Naive thymus-derived CD8-positive, alpha-beta T cell (primary cell): ENCODE measurements at places on chromosomes 3 and 15. TPM values are rescaled to one million over a fixed set of nuclear protein-coding genes. Genes with fewer than 3 reads are reported as not detected.

NPAP1 gene
- not detected for polyA plus RNA-seq

BFSP2 gene
- not detected for polyA plus RNA-seq

GOLIM4 gene
- polyA plus RNA-seq, result 0.17 TPM

LINGO1 gene
- polyA plus RNA-seq, result not detected

ZMYND10 gene
- polyA plus RNA-seq, result not detected

PAK2 gene
- polyA plus RNA-seq, result 30.3 TPM

NMNAT3 gene
- polyA plus RNA-seq, result 4.9 TPM

MYLK gene
- 0.16 TPM for polyA plus RNA-seq

STAB1 gene
- polyA plus RNA-seq, result not detected

DNA sequence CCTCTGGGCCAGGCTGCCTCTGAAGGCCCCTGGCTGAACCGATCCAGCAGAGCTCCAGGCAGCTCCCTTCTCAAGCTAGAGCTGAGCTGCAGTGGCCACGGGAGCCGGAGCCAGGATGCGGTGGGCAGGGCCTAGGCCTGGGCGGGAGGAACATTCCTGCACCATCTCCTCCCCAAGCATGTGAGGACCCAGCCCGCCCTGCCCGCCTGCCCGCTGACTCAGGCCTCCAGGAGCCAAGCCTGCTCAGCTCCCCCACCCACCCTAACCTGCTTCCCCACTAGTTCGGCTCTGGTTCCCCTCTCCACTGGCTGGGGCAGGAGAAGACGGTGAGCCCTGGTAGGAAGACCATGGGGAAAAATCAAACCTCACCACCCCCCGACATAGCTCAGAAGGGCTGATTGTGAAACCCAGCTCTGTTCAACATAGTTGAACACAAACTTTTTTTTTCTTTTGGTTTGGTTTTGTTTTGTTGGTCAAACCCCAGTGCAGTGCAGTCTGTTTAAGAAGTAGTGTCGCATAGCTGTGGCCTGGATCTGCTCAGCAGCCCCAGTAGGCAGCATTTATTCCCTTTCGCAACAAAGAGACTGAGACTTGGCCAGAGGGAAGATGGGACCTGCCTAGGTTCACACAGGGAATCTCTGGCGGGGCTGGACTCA, 13.5 kb downstream of the SNX33 start:
- no peak for DNase-seq

DNA sequence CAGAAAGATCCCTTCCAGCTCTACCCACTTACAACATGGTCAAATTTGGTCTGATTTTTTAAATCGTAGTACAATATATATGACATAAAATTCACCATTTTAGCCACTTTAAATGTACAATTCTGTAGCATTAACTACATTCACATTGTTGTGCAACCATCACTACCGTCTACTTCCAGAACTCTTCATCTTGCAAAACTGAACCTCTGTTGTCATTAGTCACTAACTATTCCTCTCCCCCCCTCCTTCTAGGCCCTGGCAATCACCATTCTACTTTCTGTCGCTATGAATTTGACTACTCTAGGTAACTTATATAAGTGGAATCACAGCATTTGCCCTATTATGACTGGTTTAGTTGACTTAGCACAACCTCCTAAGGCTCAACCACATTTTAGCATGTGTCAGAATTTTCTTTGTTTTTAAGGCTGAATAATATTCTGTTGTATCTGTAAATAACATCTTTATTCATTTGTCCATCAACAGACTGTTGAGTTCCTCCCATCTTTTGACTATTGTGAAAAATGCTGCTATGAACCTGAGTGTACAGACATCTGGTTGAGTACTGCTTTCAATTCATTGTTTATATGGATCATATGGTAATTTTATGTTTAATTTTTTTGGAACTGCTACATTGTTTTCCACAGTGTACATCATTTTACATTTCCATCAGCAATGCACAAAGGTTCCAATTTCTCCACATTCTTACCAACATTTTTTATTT, 35.5 kb upstream of the CCR2 start:
- DNase-seq, result no peak

DNA sequence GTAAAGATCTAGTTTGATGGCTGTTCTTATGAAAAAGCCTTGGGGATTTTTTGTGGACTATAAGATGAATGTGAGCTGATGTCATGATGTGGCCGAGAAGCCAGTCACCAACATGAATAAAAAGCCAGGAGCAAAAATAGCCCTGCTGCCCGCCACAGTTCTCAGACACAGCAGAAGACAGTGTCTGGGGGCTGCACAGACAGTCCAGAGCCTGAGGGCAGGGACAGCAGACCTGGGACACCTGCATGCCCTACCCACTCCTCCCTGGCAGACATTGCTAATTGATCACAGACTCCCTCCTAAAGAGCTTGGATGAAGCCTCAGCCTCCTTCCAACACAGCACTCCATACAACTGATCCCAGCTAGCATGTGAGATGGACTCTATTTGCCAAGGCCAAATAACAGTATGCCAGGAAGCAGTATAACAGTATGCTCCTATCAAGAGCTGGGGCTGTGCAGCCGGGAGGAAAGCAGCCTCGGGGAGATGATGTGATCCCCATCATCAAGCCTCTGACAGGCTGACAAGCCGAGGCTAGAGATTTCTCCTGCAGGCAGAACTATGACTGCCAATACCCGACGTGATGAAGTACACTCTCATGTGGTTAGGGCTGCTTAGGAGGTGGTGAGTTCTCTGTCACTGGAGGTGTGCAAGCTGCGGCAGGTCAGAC, 105.4 kb upstream of the RPL32 start:
- no peak for DNase-seq

DNA sequence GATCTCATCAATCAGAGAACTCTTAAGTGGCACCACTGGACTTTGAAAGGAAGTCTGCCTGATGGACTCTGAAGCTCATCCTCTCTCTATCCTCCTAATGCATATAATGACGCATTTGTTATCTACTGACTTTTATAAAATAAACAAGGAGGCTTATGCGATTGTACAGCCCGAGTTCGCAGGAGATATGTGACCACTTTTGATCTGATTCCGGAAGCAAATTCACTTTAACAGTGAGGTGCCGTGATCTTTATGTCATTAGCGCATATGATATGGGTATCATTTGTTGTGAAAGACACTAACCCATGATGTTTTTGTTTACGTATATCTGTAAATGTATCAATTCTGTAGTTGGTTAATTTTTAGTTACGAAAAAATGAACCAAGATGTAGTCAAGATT, 427 bp upstream of the RNF111 start:
- no peak for DNase-seq

DNA sequence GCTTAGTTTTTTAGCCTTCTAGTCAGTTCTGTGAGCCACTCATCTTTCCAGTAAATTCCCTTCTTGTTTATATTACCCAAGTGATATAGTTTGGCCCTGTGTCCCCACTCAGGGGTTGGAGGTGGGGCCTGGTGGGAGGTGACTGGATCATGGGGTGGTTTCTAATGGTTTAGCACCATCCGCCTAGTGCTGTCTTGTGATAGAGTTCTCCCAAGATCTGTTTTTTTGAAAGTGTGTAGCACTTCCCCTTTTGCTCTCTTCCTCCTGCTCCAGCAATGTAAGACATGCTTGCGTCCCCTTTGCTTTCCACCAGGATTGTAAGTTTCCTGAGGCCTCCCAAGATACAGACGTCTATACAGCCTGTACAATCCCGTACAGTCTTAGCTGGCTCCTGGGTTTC, 53.7 kb upstream of the INO80 start:
- no peak for DNase-seq

DNA sequence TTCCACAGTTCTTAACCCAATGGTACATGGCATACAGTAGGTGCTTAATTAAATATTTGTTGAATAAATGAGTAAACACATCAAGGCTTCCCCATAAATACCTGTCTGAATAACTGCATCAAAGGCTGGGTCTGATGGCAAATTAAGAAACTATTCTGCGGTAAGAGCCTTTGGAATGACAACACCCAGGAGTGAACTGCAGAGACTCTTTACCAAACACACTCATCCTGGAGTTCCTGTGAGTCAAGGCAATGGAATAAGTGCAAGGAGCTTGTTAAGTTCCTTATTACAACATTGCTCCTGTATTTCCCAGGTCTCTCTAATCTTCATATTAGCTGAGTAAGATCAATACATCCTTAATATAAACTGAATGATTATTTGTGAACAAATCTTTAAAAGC, 119.9 kb upstream of the STT3B start:
- no peak for DNase-seq

GRCh38 chr15:58864602-58865424, 68.7 kb downstream of the SLTM start:
- DNase-seq, result no peak

DNA sequence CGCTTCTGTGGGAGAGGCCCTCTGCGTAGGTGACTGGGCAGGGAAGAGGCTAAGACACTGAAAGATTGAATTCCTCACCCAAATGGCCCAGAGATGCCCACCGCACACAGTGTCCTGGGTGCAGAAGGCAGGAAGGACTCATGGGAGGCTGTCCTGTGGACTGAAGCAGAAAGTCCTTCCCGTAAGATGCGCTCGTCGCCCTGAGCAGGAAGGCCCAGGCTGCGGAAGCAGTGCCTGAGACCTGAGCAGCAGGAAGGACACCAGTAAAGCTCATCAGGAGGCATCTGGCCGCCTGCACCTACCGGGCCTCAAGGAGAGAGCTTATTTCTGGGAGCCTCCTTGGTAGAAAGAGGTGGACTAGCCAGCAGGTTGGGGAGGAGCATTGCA, 3.3 kb downstream of the PAK6 start:
- DNase-seq, result no peak
